ENCODE measurements at places on chromosomes 5 and 9.

DNA sequence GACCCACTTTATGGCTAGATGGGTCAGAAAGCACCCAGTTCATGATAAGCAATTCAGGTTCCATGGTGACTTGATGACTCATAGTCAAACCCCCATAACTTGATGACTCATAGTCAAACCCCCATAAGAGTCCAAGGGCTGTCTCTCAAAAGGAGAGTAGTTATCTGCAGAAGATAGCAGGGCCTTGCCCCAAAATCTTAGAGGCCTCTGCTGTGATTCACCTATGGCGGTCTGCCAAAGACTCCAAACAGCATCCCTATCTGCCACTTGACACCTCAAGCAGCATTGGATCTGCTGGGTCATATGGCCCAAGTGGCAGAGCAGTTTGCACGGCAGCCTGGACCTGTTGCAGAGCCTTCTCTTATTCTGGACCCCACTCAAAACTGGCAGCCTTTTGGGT is 395.2 kb upstream of the KIF2A start:
- DNase-seq = no peak

- no peak for DNase-seq
Observed at GRCh38 chr5:145867806-145868205, 5.0 kb downstream of the GRXCR2 start.

- DNase-seq = no peak
Observed at GRCh38 chr5:181051841-181052671, 12.0 kb downstream of the BTNL9 start.

DNA sequence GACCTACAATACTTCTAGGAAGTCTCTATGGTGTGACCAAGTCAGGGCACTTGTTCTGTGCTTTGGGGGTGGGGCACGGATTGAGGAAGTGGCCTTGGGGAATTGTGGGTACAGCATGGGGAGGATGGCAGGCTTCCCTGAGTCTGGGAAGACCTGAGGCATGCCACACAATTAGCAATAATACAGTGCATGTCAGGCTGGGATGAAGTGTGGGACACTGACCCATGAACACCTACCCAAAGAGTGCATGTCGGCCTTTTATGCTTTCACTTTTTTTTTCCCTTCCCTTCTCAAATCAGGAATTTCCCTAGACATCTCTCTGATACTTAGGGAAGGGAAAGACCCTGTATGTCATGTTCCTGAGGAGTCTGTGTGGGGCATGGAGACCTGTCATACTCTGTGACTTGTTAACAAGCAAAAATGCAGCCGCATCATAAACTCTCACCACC is 146.4 kb downstream of the PALM2AKAP2 start:
- no peak for DNase-seq

DNA sequence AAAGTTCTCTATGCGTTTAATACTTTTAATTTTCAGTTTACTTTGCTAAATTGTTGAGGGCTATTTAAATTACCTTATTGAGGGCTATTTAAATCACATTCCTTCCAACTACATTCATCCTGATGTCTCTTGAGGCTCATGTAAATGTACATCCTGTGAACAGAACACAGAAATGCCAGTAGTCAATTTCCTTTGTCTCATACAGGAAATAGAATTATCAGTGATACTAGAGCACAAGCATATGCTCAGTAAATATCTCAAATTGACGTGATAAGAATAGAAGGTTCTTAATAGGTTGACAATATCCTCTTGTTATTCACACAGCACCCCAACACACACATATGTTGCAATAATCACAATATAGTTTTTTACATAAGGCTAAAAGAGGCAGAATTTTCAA is 449.0 kb downstream of the CYLC2 start:
- DNase-seq = no peak

Data from stimulated activated CD4-positive, alpha-beta T cell treated with anti-CD3 and anti-CD28 coated beads, TNF-alpha, amount 100 ng/mL, for 1 hour (primary cell).